ENCODE measurements at places on chromosomes 7 and 10. TPM values are rescaled to one million over a fixed set of nuclear protein-coding genes. Genes with fewer than 3 reads are reported as not detected.
A peak's percentile ranks its signal among the peaks of the same experiment; 100 is the strongest.

Gene PAX4
- total RNA-seq = not detected

Gene MRC1
- under 0.01 TPM for total RNA-seq

Gene ADAMTS14
- 1.6 TPM for total RNA-seq

Gene HOXA1
- total RNA-seq = 0.32 TPM

DNA sequence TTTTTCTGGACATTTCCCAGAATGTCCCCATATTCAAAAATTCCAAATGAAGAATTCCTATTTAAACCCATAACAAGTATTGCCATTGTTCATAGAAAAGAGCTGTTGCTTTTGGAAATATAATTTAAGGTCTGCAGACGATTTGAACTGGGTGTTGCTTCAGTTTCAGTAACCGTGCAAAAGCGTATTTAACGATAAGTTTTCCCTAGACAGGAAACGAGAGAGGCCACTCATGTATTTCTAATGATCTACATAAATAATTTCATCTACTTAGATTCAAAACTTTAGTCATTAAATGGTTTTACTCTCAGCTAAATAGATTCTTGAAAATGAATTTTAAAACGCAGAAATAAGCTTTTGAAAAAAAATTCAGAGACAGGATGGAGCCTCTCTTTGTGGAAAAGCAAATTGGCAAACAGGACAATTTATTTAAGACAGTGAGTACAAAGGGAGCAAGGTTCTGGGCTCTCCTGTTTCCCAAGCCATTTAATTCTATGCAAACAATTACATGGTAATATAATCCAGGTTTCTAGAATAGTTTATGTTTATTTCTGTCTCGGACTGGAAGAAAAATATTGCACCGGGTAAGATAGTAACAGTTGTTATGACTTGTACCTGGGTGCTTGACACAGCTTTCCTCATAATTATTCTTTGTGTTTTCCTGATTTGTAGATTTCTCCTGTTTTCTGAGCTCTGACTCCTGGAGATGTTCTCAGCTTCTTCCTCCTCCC, 263.0 kb downstream of the BAMBI start:
- DNase-seq = no peak

DNA sequence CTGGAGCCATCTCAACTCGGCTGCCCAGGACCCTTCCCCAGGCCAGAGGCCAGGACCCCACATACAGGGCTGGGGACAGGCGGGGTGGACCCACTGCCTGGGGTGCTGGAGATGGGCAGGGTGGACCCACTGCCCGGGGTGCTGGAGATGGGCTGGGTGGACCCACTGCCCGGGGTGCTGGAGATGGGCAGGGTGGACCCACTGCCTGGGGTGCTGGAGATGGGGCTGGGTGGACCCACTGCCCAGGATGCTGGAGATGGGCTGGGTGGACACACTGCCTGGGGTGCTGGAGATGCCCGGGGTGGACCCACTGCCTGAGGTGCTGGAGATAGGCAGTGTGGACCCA, 32.4 kb upstream of the FOXL3 start:
- no peak for DNase-seq

GRCh38 chr7:69719717-69720116, 121.4 kb downstream of the AUTS2 start:
- no peak for DNase-seq

- no peak for DNase-seq
These were observed 24.3 kb downstream of the CBLL1 start for GRCh38 chr7:107768263-107768662.

DNA sequence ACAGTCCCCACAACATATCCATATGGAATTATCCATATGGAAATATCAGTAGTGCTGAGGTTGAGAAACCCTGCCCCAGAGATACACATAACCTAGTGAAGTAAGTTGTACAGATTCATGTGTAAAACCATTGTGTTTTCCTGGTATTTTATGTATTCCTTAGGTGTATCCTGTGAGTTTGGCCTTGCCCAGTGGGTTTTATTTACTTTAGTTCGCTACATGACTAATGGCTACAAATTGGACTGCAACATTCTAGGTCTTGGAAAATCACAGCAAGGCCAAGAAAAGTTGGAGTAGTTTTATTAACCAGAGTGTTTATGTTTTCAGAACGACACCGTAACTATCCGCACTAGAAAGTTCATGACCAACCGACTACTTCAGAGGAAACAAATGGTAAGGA, 1.4 kb downstream of the RPS24 start:
- peak; percentile 62 for DNase-seq

DNA sequence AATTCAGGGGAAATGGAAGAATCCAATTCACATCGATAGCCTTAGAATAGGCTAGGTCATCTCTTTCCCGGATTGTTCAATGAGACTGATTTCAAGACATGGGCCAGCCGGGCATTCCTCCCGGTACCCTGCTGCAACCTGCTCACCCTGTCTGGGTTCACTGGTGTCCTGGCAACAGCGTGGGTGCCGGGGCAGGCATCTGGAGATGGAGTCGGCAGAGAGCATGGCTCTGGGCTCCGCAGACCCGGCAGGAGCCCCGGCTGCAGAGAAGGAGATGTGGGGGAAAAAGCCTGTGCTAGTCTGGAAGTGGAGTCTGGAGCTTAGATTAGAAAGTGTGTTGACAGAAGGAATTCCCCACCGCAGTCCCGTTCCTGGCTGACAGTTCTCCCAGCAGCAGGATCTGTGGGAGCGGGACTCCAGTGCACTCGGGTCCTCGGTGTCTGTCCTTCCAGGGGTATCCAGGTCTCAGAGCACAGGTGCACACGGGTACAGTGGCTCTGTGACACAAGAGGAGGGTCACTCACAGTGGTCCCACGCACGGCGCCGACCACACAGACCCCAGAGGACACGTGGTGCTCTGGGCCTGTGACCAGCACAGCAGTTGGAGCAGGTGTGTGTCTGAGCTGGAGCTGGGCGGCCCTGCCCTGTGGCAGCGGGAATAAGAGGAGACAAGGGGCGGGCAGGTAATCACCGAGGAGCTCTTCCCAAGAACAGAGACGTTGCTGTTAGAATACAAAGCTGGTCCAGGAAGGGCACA, 65.7 kb upstream of the PITRM1 start:
- no peak for DNase-seq

GRCh38 chr10:42488416-42488815, 150.0 kb downstream of the ZNF33B start:
- DNase-seq = peak; percentile 50

- DNase-seq = no peak
These were observed 520.6 kb downstream of the GALNT17 start for GRCh38 chr7:71652510-71652909.

DNA sequence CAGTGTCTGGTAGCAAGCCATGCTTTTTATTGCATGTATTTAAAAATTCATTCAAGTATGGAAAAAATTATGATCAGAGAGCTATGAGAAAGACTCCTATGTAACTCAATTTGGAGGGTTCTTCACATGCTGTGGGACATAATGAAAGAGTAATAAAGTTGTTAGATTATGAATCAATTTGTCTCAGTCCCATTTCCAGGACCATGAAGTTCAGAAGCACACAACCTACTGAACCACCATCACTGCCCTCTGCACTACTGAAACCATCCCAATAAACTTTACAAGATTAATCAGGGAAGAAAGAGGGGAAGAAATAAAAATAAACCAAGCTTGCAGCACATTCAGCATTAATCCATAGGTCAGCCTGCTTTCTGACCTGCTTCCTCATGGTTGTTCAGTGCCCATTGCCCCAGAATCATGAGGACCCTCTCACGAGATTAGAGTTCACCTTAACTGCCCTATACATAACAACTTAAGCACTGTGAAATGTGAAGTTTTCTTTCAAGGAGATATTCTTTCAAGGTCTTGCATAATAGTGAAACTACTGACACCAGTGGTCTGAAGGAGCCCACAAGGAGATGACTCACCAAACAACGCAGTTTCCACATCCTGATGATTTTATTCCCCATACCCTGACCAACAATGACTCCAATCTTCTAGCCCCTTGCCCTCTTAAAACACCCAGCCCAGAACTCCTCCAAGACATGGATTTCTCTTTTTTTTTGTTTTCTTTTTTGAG, 171.5 kb upstream of the ADCY1 start:
- DNase-seq = peak; percentile 83

DNA sequence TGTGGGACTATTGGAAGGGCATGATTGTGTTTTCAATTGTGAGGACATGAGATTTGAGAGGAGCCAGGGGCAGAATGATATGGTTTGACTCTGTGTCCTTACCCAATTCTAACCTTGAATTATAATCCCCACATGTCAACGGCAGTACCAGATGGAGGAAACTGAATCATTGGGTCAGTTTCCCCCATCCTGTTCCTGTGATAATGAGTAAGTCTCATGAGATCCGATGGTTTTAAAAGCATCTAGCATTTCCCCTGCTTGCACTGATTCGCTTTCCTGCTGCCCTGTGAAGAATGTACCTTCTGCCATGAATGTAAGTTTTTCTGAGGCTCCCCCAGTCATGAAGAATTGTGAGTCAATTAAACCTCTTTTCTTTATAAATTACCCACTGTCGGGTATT, 1367.1 kb downstream of the XPNPEP1 start:
- DNase-seq = no peak

All from fibroblast of villous mesenchyme (primary cell).